NCI-H2029 treated with DMSO at 0.1 percent for 48 hours (cell line): ENCODE measurements at places on chromosomes 7 and 10.

- DNase-seq: no peak
Observed at GRCh38 chr10:2964632-2965296, 102.6 kb upstream of the PFKP start.

GRCh38 chr7:66503036-66503370 is 125.7 kb upstream of the KCTD7 start:
- DNase-seq: no peak

- no peak for DNase-seq
Observed at GRCh38 chr10:114374053-114374791, 30.1 kb downstream of the AFAP1L2 start.

- DNase-seq: no peak
Observed at GRCh38 chr10:110609605-110610004, 34.5 kb upstream of the RBM20 start.

GRCh38 chr10:132706701-132707100 is 79.2 kb downstream of the NKX6-2 start:
- no peak for DNase-seq

GRCh38 chr7:91182819-91183764 is 81.1 kb upstream of the FZD1 start:
- peak; percentile 50 for DNase-seq

DNA sequence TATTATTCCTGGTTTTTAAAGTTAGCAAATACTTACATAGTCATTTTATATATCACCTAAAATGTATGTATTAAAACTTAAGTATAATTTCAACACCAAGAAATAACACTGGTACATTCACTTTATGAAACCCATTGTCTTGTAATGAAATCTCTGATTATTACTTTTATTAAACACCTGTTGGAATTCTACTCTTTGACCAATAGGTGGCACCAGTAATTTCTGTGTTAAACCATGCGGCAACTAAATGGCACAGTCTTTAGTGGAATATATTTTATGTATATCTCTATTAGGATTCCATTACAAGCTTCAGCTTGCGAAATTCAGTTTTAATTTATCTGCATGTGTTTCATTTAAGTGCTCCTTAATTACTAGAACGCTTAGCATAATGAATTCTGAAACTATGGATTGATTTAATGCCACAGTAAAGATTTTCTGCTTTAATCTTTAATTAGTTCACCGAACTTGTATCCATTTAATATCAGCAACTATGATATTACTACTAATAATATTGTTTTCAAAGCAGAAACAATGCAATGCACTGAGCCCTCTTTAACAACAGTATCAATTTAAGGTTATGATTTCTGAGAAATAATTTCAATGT is 181.3 kb downstream of the MAGI2 start:
- peak; percentile 65 for DNase-seq

GRCh38 chr7:155168597-155169480 is 98.7 kb downstream of the HTR5A start:
- DNase-seq: no peak

DNA sequence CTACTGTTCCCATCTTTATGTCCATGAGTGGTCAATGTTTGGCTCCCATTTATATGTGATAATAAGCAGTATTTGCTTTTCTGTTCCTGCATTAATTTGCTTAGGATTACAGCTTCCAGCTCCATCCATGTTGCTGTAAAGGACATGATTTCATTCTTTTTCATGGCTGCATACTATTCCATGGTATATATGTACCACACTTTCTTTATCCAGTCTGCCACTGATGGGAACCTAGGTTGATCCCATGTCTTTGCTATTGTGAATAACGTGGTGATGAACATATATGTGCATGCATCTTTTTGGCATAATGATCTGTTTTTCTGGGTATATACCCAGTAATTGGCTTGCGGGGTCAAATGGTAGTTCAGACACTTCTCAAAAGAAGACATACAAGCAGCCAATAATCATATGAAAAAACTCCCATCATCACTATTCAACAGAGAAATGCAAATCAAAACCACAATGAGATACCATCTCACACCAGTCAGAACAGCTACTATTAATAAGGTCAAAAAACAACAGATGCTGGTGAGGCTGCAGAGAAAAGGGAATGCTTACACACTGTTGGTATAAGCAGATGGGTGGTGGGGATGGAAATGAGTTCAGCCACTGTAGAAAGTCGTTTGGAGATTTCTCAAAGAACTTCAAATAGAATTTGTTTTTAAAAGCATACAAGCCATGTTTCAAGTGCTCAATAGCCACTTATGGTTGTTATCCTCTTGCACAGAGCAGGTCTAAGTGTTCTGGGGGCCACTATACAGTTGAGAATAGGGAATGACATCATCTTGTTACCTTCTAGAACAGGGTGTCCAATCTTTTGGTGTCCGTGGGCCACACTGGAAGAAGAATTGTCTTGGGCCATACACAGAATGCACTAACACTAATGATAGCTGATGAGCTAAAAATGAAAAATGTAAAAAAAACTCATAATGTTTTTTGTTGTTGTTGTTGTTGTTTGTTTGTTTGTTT is 23.2 kb upstream of the SDK1 start:
- peak; percentile 36 for DNase-seq

DNA sequence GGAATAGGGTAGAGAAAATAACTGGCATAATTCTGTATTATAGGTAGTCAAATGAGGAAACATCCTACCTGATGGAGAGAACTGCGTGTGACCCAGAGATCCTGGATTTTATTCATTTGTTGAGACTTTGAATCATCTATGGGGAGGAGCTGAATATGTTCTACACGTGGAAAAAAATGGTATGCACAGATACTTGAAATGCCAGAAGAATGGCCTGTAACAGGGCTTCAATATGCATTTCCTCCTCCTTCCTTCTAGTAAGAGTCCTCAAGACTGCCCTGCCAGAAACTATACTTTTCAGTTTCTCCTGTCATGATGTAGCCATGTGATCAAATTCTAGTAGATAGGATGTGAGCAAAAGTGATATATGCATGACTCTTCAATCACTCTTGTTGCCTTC is 301.6 kb upstream of the HGF start:
- no peak for DNase-seq

DNA sequence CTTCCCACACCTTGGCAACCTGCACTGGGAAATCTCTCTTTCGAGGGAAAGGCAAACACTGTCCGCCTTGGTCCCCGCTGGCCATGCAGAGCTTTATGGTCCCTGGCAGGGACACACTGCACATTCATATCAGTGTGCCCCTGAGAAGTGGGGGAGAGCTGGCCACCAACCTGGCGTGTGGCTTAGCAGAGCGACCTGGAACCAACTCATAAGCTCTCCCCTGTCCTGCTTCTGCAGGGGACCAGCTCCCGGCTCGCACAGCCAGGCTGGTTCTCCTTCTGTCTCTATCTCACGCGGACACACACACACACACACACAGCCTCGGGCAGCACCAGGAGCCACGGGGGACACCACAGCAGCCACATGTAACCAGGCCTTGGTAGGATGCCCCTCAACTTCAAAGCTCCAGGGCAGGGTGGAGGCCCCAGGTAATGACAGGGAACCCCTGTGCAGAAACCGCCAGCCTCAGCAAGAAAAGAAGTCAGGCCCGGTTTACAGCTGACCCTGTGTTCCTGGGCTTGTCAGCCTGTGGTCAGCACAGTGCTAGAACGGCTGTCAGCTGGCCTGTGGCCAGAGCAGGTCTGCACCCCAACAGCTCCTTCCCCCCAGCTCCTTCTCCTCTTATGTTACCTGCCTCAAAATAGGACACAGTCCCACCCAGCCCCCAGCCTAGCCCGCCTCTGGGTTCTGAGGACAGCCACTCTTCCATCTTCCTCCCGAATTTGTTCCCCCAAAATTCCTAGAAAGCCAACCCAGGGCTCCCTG is 69.3 kb downstream of the OAT start:
- no peak for DNase-seq
